ENCODE measurements at places on chromosomes 16 and 17.

GRCh38 chr17:80108036-80108971 is 6.9 kb downstream of the GAA start:
- DNase-seq, result no peak

GRCh38 chr17:51507444-51507843 is 247.1 kb downstream of the UTP18 start:
- DNase-seq, result no peak

GRCh38 chr16:728131-728889 is 1.4 kb downstream of the HAGHL start:
- no peak for DNase-seq

DNA sequence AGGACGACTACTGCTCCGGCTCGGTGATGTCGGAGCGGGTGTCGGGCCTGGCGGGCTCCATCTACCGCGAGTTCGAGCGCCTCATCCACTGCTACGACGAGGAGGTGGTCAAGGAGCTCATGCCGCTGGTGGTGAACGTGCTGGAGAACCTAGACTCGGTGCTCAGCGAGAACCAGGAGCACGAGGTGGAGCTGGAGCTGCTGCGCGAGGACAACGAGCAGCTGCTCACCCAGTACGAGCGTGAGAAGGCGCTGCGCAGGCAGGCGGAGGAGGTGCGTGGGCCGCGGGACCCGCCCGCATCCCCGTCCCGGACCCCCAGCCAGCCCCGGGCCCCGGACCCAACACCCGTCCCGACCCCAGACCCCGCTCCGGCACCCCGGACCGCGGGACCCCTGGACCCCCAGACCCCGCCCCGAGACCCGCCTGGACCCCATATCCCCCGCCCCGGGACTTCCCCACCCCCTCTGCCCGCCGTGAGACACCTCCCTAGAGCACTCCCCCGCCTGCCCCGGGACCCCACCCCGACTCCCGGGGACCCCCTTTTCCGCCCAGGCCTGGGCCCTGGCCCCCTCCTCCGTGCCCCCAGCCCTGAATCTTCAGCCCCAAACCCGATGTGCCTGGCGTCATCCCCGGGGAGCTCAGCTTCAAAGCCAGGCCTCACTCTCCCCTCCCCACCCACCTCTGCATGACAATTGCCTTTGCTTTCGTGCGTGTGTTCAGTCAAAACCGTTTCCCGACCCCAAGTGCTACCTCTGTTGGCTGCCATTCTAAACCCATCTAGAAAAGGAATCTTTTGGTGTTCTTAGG is 594 bp downstream of the MAPK8IP3 start:
- DNase-seq, result no peak

DNA sequence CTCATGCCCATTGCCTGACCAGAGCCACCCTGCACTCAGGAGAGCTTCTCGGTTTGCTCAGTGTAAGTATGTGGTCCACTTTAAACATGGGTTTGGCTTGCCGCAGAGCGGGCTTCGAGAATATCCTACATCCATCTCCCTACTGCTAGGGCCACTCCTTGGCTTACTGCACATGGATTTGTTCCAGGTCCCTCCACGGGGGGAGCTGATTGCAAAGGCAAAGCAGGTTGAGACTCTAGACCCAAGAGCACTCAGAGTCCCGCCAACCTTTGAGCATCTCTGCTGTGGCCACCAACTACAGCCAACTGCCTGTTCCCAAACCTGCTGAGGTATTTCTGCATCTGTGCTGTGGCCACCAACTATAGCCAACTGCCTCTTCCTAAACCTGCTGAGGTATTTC is 26.4 kb downstream of the RNF135 start:
- no peak for DNase-seq

DNA sequence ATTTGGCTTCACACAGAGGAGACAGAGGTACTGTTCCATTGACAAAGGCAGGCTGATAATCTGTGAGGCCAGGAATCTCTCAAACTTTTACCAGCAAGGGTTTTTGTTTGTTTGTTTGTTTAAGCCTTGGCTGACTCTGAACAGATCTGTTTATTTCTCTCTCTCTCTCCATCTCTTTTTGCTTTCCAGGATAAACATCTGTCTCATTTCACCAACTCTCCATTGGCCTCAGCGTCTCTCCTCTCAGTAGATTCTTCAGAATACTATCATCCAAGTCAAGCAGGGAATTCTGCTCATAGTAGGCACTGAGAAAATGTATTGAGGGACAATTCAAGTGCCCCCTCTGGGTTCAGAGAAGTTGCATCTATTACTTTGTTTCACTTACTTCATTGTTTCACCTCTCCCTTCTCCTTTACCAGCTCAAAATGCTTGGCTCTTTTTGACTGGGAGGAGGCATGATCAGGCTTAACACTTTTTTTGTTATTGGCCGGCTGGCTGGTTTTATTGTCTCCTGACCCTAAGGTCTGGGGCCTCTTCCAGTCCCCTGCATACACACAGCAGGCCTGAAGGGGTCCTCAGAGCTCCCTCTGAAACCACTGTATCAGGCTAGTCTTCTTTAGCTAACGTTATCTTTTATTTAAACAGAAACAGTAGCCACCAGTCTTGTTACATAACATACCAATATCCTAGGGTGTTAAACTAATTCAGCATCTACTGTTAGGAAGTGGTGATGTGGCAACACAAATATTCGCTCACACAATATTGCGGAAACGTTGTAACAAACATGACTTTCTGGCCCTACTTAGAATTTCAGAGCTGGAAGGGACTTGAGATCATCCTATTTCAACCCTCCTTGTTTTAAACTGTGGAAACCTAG is 2.0 kb upstream of the YPEL2 start:
- DNase-seq, result peak; percentile 55

GRCh38 chr17:71023249-71024030 is 854.1 kb downstream of the KCNJ2 start:
- no peak for DNase-seq

GRCh38 chr16:53913099-53913870 is 209.3 kb downstream of the FTO start:
- DNase-seq, result peak; percentile 63

GRCh38 chr17:28295677-28296578 is 23.1 kb upstream of the TMEM97 start:
- DNase-seq, result no peak

DNA sequence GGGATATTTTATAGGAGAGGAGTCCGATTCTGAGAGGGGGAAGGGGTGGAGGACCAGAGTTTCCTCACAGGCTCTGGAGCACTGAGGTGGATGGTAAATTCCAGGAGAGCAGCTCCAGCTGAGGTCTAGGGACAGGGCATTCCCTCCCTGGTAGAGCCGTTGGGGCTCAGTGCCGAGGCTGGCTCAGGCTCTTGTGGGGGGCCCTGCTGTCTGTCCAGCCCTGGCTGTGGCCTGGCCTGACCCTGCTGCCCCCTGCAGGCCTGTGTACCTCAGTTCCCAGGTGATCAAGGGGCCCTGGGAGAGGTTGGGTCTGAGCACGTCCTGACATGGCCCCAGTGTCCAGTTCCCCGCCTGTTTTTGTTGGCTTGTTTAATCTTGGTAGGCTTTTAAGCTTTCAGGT is 16.8 kb downstream of the ZNF750 start:
- no peak for DNase-seq

DNA sequence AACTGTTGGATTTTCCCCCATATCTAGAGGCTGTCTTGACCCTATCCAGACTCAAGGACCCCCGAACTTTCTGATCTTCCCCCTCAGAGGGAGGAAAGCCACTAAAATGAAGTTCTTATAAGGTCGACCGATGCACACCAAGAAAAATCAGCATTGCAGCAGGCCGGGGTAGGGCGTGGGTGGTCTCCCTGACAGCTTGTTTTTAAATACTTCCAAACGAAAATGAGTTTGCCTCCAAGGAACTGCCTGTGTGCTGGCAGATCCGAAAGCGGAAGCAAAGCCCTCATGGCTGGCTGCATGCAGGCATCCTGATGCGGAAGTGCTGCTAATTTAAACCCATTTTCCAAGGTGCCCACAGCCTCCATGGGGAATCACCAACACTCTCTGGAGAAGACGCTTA is 374.3 kb upstream of the XYLT1 start:
- DNase-seq, result no peak

DNA sequence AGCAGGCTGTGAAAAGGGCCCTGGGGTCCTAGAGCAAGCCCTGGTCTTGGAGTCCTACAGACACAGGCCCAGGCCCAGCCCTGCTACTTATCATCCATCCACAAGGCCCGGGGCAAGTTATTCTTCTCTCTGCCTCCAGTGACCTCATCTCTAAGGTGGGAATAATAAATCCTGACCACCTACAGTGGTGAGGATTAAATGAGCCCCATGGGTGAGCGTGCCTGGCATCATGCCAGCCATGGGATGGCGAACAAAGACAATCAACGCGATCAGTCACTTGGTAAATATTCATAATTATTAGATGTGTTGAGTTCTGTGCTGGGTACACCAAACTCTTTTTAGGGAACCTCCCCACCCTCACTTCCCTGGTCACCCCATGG is 5.5 kb downstream of the KRT15 start:
- no peak for DNase-seq

DNA sequence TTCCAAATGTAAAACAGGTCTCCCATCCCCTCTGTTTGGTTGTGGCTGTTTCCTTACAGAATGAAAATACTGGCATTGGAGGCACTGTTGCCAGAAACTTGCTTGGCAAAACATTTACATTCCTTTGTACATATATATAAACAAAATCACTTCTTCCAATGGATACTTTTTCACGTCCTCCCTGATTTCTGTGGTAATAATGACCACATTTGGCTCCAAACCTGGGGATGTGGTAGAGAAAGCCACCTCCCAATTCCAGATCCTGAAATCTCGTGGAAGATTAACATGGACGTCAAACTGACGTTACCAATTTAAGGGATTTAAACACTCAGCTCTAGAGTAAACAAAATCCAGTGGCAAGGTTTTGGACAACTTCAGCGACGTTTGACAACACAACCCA is 370.8 kb upstream of the ZFHX3 start:
- no peak for DNase-seq

- no peak for DNase-seq
These were observed 176.4 kb upstream of the ERCC4 start for GRCh38 chr16:13743571-13743970.

- no peak for DNase-seq
These were observed 1.2 kb upstream of the SOST start for GRCh38 chr17:43759836-43760235.

DNA sequence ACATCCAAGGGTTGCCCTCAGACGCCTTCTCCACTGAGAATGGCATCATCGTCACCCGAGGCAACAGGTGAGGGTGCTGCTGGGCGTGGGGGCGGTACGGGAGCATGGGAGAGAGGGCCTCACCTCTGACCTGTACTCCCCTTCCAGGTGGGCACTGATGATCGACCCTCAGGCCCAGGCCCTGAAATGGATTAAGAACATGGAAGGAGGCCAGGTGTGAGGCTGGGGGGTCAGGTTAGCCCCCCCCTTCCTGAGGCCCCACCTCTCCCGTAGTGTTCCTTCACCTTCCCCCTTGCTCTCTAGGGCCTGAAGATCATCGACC is 16.4 kb upstream of the KDM6B start:
- DNase-seq, result no peak

- no peak for DNase-seq
These were observed at the start of gene VMO1 for GRCh38 chr17:4786106-4786511. Gene VMO1, minus strand, starts transcription at chr17:4786364. Its CDS starts 12 bp downstream, at chr17:4786352.

DNA sequence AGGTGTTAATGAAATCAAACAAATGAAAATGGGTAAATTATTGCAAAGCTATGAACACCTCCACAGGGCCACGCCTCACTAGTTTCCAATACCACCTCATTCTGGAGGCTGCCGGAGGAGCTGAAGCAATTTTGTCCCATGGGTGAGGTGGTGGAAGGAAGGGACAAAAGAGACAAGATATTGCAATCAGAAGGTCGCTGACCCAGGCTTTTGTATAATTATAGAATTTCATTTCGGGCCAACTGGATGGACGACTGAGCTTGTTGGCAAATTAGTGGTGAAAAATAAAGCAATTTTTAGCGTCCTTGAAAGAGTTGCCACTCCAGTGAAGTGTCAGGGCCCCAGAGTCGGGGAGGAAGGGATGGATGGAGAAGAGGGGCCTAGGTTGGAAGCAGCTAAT is 147.9 kb downstream of the CYLD start:
- DNase-seq, result no peak

DNA sequence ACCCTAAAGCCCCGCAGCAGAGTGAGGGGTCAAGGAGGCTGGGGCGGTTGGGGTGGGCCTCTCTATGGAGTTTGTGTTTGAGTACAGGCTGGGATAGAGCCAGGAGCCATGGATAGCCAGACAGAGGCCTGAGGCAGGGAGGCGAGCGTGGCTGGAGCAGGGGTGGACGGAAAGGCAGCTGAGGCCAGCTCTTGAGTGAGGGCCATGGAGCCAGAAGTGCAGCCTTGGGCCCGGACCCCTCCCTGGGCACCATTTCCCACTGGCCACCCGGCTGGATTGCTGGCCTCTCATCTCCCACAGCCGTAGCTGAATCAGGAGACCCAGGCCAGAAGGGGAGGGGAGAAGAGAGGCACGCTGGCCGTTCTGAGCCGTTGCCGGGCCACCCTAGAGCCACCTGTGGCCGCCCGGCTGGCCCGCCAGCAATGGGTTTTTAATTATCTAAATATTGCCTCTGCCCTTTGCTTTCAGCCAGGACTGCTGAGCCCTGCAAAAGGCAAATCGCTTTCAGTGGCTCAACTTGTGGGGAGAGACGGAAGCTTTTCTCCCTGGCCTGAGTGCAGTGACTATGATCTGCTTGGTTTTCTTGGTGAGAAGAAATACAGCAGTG is 75.2 kb upstream of the GSE1 start:
- no peak for DNase-seq

DNA sequence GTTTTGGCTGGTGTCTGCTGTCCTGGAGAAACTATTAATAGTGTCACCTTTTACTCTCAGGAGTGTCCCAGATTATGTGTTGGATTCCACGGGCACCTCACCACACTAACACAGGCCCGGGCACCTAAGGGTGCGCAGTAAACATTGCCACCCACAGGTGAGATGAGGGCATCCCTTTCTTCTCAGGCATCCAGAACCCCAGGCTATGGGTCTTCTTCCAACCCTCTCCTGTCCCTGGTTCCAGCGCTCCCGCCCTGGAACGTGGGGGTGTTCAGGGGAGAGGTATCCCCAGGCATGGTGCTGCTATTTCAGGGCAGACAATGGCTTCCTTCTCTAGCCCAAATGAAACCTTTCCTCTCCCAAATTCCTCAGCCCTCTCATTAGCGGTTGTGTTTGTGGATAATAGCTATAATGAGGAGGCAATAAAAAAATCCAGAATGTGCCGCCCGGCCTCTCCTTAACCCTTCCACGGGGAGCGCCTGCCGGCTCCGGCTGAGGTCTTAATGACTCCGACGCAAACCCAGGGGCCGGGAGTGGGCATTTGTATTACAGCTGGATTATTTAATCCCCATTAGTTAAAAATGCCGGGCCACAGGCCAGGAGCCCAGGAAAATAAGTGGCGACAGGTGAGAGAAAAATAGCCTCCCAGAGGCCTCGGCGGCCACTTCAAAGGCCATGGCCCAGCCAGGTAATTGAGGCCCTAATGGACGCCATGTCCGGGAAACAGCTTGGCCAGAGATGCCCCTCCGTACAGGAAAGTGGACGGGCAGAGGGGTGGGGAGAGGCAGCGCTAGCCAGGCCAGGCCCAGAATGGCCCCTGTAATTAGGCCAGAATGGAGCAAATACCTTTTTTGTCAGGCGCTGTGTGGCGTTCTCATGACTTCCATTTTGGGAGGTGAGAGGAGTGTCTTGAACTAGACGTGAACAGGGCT is 102.8 kb downstream of the IRX5 start:
- DNase-seq, result no peak
